ENCODE measurements at places on chromosomes 2 and 18.

DNA sequence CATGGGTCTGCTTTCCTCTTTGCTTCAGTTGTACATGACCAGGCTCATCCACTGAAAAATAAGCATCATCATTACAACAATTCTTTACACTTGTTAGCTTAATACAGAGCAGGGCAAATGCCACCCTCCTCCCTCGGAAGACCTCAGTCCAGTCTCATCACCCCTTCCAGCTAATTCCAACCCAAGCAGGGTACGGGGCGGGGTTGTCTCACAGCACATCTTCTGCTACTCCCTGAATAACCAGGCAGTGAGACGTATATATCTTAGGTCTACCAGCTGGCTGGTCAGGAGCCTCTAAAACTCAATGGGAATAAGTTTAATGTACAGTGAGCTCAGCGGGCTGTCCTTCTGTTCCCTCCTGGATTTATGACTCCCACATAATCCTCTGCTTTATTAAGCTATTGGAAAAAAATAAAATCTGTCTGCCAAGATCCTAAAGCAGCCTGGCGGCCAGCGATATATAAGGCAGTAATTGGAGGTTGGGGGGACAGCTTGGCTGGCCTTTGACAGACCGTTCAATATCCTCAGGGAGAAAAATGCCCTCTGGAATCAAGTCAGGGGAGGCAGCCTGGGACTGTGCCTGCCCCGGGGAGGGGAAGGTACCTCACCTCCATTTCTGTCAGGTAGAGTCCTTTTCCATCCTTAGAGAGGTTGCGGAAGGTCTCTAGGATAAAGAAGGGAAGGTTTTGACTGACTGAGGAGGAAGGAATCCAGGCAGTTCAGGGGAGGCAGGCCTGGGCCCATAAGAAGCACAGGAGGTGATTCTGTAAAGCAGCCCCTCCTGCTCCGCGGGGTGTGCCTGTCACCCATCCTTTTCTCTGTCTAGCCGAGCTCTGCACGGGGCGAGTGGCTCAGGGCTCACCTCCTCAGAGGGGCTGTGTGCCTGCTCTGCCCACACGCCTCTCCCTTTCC, 76.3 kb downstream of the CAPN13 start:
- DNase-seq, result no peak

- peak; percentile 14 for DNase-seq
These were observed 228.6 kb upstream of the ID2 start for GRCh38 chr2:8452979-8453903.

DNA sequence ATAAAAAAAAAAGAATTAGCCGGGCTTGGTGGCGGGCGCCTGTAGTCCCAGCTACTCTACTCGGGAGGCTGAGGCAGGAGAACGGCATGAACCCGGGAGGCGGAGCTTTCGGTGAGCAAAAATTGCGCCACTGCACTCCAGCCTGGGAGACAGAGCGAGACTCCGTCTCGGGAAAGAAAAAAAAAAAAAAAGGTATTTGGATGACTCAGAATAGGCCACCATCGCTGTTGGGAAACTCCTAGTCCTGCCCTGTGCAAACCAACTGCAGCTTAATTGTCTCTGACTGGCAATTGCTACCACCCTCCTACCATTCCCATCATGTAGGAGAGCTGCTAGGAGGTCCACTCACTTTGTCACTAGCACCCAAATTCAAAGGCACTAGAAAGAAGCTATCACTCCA, 43.5 kb downstream of the ATP8B1 start:
- DNase-seq, result no peak

DNA sequence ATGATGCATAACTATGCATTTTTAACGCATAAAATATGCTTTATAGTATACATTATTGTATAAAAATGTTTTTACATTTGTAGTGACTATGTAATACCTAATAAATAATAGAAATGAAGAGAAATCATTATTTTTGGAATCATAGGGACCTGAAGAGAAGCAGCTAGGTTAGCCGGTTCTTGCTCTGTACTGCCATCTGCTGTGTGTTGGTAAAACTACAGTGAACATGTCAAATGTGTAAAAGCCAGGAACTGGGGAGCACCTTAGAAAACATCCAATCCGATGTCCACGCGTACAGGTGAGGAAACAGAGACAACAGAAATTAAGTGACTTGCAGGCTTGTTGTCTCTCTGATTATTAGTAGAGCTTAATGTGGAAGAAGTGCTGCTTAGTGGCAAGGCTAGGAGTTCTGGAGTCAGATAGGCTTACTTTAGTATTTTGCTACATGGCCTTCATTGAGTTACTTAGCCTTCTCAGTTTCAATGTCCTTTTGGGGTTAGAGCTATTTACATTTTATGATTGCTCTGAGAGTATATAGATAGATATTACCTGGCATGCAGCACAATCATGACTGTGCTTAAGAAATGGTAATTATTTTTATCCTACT, 386.5 kb downstream of the DLGAP1 start:
- peak; percentile 11 for DNase-seq

- no peak for DNase-seq
These were observed 232.7 kb downstream of the ALPK2 start for GRCh38 chr18:58396144-58396543.

GRCh38 chr2:31032475-31032874, 105.8 kb downstream of the GALNT14 start:
- DNase-seq, result no peak

GRCh38 chr2:12044857-12045256, 298.4 kb downstream of the LPIN1 start:
- DNase-seq, result no peak

GRCh38 chr2:102435741-102436140, 12.8 kb downstream of the IL18RAP start:
- no peak for DNase-seq

GRCh38 chr2:68178954-68179627, 21.4 kb downstream of the PNO1 start:
- no peak for DNase-seq

DNA sequence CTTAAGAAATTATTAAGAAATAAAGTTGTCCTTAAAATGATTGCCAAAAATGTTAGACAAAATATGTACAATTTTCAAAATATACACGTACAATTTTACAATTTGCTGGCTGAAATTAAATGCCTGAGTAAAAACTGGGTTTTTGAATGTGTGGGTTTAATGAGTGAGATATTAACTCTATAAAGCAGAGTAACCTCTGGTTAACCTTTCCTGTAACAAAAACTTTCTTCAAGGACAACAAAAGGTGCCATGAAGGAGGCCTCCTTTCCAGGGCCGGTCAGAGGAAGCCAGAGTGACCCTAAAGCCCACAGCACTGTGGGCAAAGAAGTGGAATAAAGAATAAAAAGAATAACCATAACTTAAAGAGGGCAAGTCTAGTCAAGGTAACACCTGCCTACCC, 16.5 kb upstream of the MAL start:
- DNase-seq, result no peak

DNA sequence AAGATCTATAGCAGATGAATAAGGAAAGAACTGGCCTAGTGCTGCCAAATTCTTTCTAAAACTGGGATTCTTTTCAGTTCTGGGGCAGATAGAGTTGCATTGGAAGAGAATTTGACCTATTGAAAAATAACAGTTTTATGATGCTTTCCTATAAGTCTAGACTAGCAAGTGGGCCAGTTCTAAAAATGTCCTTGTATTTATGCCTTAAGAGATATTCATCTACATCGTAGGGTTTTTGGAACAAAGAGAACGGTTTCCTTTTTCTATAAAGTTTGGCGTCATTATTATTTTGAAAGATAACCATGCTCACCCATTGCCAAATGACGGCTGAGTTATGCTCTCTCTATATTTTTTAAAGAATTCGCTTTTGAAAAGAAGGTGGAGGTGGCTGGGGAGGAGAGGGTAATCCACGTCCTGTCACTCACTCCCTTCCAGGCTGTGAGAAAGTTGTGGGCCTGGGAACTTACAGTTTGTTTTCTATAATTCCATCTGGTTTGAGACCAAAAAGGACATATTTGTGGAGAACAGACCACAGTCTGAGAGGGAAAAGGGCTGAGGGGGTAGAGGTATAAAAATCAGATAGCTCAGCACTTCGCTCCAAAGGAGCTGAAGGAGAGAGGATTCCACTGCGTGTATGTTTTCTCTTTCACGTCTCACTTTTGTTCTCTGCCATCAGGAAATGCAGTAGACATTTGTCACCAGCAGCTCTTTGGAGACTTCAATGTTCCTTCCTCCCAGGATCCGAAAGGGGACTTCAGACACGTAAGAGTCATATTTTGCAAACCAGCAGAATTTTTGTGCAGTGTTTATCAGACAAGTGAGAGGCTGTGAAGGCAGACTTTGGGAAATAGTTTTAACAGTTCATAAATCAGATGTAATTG, 281.9 kb upstream of the FN1 start:
- DNase-seq, result no peak

GRCh38 chr2:33034784-33035183, 88.0 kb downstream of the LTBP1 start:
- DNase-seq, result no peak

GRCh38 chr18:12946549-12947284, 1.1 kb upstream of the SEH1L start:
- peak; percentile 94 for DNase-seq

DNA sequence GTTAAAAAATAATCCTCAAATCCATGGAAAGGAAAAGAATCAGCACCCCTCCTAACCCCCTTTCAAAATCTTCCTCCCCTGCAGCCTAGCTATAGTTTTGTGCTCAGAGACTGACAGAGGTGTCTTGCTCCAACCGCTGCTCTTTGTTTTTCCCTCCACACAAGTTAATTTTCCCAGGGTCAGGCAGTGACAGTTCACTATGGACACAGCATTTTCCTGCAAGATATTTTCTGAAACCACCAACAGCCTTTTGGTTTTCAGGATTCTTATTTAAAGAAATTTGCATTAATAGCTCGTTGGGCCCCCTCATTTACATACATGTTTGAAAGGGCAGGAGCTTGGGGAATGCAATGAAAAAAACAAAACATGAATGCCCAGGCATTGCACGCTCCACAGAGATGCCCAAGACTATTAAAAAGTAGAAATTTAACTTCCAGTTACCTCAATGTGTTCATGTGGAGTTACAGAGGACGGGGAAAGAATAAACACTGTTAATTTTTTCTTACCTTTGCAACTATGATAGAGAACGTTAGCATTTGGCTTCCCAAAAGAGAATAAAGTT, 71.4 kb upstream of the CXCR4 start:
- no peak for DNase-seq

DNA sequence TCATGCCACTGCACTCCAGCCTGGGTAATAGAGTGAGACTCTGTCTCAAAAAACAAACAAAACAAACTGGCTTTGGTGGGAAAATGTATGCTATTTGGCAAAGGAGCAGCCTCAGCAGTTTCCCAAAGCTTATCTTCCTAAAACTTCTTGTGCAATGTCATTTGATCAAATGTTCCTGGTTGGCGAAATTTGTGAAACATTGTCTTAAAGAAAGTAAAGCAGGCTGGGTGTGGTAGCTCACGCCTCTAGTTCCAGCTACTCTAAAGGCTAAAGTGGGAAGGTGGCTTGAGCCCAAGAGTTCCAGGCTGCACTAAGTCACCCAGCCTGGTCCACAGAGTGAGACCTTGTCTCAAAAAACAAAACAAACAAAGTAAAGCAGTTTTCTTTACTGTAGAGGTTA, 17.3 kb upstream of the TAF4B start:
- DNase-seq, result no peak

DNA sequence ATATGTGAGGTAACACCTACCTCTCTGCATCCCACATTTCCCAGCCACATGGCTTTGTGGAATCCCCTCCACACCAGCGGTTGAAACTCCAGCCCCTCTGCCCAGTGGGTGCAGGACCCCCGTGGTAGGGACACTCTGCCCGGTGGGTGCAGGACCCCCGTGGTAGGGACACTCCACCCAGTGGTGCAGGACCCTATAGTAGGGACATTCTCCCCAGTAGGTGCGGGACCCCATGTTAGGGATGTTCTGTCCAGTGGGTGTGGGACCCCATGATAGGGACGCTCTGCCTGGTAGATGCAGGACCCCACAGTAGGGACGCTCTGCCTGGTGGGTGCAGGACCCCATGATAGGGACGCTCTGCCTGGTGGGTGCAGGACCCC, 11.5 kb downstream of the COPS9 start:
- no peak for DNase-seq

Measured in AG09309 (cell line).